ENCODE measurements at places on chromosomes 12 and 14.

- no peak for DNase-seq
Observed at GRCh38 chr14:101187816-101188570, 284.5 kb upstream of the RTL1 start.

DNA sequence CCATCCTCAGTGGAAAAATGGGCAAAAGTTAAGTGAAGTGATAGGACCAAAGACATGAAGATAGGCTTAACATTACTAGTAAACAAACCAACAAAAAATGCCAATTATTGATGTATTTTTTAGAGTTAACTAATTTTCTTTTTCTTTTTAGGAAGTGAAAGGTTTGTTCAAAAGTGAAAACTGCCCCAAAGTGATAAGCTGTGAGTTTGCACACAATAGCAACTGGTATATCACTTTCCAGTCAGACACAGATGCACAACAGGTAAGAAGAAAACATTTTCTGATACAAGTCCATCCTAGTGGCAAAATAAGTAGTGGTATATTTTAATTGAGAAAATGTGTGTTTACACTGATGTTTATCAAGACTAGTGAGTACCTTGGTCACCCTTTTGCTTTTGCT lies 39.6 kb downstream of the LARP4 start:
- DNase-seq: no peak

- no peak for DNase-seq
Observed at GRCh38 chr14:56211844-56212243, 93.6 kb downstream of the PELI2 start.

DNA sequence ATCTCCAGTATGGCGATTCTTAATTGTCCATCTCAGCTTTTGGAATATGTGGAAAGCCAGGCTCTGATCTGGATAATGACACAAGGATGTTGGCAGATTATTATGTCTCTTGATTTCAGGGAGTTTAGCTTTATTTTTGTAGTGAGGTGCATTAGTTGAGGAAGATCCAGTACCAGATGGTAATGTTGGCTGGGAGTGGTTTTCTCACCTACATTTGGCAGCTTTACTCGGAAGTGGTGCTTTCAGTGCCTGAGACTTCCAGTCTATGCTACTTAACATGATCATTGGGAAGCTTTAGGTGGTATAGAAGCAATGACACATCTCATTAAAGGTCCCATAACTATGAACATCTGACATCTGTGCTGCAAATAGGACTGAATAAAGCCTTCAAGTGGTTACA lies 7.5 kb downstream of the SLC15A5 start:
- no peak for DNase-seq

DNA sequence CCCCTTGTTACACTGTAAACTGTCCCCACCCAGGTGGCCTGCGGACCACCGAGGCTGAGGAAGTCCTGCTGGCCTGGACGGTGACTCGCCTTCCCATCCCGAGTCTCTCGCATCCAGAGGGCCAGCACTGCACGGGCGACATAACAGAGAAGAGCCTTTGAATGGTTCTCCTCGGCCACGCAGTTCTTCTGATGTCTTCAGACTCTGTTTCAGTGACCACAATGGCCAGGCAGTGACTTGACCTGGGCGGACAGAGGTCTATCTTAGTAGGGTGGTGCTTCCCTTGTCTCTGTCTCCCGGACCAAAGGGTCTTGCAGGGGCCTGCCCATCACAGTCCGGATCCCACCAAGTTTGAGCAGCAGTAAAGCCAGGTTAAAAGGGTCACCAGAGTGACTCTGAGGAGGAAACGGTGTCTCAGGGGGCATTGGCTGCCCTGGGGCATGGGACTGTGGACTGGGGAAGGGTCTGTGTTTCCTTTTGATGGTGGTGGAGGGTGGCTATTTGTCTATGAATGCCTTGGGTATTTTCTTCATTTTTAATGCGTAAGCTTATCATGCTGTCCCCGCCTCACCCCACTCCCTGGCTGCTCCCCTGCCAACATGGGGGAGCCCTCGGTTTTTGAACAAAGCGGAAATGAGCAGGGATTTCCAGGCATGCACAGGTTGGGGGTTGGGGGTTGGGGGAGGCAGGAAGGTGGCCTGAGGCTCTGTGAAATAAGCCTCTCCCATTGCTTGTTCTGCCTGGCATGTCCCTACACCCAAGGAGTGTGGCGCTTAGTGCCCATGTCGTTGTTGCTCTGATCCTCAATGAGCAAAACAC lies 10.3 kb downstream of the KRT85 start:
- DNase-seq: no peak

DNA sequence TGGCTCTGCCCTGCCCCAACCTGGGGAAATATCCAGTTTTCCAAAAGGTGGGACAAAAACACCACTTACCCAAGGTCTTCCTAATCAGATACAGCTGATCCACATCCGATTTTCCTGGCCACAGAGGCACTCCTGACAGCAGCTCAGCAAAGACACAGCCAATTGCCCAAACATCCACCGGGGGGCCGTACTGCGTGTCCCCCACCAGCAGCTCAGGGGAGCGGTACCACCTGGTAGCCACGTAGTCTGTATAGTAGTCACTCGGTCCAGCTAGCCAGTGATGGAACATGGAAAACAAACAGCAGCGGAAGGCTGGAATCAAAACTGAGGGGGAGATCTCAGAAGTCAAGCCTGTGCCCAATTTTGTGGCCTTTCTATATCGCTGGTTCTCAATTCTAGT lies 28.8 kb downstream of the DMAC2L start:
- no peak for DNase-seq

GRCh38 chr14:98909251-98909944 lies 362.6 kb downstream of the BCL11B start:
- DNase-seq: peak; percentile 52

DNA sequence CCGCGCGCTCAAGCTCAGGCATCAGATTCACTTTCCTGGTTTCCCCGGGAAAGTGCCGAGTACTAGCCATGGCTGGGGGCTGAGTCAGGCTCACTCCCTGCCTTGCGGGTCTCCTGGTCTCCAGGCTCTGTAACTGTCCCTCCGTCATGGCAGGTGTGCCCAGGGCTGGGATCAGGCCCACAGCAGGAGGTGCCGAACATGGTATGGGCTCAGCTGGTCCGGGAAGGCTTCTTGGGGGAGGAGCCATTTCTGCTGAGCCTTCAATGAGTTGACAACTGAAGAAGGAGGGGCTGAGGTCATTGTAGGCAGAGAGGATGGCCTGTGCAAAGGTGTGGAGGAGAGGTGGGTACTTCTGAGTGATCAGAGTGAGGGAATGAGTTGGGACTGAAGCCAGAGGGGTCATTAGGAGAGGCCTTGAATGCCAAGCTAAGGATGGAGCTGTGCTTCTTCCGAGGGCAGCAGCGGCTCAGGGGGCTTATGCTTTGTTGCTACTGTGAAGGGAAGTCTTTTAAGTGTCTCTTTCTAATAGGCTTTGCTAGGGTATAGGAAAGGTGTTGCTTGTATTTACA lies 769 bp downstream of the EXOC3L4 start:
- DNase-seq: no peak

GRCh38 chr12:9132008-9132535 lies 16.4 kb upstream of the A2M start:
- DNase-seq: no peak

GRCh38 chr14:20733684-20734429 lies 11.8 kb upstream of the EDDM3A start:
- no peak for DNase-seq

- no peak for DNase-seq
Observed at GRCh38 chr12:94211021-94211420, 62.6 kb downstream of the PLXNC1 start.

DNA sequence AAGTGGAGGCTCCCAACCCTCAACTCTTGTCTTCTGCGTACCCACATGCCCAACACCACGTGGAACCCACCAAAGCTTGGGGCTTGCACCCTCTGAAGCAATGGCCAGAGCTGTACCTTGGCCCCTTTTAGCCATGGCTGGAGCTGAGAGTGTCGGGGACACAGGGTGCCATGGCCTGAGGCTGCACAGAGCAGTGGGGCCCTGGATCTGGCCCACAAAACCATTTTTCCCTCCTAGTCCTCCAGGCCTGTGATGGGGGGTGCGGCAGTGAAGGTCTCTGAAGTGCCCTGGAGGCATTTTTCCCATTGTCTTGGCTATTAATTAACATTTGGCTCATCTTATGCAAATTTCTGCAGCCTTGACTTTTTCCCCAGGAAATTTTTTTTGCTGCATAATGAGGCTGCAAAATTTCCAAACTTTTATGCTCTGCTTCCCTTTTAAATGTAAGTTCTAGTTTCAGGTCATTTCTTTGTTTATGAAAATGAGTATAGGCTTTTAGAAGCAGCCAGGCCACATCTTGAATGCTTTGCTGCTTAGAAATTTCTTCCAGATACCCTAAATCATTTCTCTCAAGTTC lies 18.7 kb upstream of the ASPG start:
- no peak for DNase-seq

DNA sequence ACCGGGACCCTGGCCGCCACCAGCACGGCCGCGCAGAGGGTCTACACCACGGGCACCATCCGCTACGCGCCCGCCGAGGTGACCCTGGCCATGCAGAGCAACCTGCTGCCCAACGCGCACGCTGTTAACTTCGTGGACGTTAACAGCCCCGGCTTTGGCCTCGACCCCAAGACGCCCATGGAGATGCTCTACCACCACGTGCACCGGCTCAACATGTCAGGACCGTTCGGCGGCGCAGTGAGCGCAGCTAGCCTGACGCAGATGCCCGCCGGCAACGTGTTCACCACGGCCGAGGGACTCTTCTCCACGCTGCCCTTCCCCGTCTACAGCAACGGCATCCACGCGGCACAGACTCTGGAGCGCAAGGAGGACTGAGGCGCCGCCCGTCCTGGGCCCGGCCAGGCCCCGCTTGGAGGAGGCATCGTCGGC lies 150.1 kb downstream of the EGLN3 start:
- DNase-seq: no peak

- peak; percentile 77 for DNase-seq
Observed at GRCh38 chr12:127485528-127485927, 781.4 kb upstream of the TMEM132C start.

DNA sequence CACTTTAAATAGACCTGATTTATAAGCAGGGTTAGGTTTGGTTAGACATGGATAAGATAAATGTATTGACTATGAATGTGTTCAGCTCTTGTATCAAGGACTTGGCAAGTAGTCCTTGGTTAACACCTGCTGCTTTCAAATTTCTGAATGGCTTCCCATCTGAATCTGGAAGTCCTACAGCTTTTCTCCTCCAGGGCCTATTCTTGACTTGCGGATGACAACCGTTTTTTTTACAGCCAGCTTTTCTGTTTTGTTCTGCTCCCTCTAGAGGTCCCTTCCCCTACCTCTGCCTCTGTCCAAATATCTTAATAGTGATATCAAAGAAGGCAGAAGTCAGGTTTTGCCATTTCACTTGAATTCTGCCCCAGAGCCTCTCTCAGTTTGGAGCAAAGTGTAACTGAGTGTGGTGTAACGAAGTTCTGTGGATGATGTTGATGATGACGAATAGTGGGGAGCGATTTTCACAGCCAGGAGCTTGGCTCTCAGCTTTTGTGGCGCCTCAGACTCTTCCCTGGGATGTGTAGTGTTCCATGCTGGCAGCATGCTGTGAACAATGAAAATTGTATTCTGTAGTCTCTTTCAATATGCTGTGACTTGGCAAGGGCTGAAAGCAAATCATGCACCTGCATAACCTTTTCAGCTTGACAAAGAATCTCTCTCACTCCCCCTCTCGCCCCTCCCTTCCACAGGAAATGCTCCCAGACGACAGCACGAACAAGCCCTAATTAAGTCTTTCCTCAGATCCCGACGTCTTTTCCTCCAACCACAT lies 5.0 kb upstream of the SLC4A8 start:
- peak; percentile 25 for DNase-seq
